ENCODE measurements at places on chromosomes 13 and 19.

GRCh38 chr19:48391100-48392005 is at the start of gene KDELR1:
KDELR1 (minus strand) TSS chr19:48391551; CDS start chr19:48391358, 193 bp downstream.
- DNase-seq = peak; percentile 90

DNA sequence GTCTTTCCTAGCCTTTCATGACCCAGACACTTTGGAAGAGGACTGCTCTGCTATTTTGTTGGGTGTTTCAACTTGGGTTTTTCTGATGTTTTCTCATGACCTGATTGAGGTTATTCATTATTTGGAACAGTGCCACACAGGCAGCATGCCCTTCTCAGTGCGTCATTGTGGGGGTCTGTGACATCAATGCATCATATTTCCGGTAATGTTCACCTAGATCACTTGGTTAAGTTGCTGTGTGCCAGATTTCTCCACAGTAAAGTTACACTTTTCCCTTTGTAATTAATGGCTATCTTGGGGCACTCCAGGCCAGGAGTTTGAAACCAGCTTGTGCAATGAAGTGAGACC is 124.4 kb downstream of the SIPA1L3 start:
- DNase-seq = peak; percentile 53

DNA sequence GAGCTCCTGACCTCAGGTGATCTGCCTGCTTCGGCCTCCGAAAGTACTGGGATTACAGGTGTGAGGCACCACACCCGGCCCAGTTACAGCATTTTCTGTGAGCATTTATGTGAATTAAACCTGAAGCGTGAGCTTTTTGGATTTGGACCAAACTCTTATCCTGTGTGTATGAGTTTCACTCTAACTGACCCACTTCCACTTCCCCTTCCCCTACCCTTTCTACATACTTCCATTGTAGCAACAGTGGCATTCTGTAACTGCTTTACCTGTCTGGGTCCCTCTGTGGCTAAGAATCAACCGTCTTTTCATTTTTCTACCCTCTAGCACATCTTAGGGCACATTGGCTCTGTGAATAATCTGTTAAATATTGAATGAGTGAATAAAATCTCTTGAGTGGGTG is 16.2 kb downstream of the FRY start:
- no peak for DNase-seq

DNA sequence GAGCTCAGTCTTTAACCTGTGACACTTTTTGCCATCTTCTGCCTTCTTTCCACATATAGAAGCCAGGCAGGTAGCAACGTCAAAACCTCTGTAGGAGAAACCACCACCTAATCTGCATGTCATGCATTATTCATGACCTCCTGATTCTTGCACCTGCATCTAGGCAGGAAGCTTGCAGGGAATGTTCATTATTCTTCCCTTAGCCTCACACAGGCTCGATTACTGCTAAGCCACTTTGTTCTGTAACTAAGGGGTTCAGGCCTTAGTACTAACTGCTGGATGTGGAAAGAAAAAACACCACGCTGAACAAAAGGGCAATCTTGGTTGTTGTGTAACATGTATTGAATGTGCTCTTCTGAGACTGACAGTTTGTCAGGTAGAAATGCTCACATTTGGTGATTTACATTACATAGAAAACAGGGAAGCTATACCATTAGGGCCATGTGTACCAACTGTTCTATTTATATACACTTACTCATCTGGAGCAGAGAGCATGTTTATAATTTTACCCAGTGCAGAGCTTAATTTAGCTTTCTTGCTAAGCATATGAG is 366.9 kb downstream of the KLF12 start:
- DNase-seq = peak; percentile 41

- DNase-seq = no peak
These were observed 410.0 kb downstream of the FGF9 start for GRCh38 chr13:22080832-22081231.

GRCh38 chr19:14377883-14378328 is 3.3 kb upstream of the ADGRE5 start:
- no peak for DNase-seq

GRCh38 chr19:39474139-39474620 is 6.5 kb upstream of the TIMM50 start:
- peak; percentile 71 for DNase-seq

DNA sequence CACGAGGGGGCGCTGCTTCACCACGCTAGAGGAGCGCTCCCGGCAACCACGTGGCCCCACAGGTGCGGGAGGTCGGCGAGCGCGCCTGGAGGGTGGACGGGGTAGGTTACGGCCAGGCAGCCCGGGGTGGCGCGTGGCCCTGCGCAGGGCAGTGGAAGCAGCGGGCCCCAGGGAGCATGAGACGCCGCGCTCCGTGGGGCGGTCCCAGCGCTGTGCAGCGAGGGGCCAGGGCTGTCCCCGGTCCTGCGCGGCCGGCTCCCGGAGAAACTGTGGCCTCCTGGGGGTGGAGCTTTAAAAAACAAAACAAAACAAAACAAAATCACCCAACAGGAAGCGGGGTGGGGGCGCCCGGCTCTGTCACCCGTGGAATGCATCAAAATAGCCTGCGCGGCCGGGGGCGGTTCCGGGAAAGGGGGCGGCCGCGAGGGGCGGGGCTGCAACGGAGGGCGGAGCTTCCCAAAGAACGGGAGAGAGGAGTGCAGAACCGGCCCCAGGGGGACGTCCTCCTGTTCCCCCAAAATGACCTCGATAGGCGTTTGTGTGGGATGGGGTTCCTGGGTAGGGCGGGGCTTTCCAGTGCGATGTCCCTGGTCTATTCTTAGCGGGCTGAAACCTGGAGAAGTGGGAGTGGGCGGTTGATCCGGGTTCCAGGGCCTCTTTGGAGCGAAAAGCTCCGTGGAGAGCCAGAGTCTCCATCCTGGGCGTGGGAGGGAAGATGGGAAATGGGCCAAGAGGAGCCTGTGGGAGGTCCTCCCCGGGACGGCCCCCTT is 27.3 kb downstream of the NUMBL start:
- peak; percentile 95 for DNase-seq

DNA sequence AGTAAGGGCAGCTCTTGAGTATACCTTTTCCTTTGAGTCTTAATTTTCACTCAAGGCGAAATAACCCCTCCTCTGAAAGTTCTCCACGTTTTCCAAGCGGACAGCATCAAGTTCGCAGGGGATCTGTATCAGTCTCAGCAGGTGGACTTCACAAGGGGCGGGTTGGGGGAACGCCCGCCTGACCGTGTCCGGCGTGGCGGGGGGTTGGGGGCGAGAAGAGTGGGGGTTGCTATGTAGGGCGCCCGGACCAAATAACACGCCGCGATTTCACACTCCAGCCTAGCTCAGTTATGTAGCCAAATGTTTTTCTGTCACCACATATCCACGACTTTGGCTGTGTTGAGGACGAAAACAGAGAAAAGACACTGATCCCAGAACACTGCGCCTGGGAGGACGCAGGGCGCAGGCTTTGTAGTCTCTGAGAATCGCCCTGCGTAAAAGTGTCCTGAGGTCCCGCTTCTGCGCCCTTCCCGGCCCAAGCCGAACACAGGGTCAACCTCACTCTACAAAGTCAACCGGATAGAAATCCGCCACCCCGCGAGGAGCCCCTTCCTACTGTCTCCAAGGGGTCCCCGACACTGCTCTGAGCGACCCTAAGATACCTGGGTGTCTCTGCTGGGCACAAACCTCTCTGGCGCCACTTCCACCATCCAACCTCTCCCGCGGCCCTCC is 524 bp downstream of the RUBCNL start:
- peak; percentile 43 for DNase-seq

DNA sequence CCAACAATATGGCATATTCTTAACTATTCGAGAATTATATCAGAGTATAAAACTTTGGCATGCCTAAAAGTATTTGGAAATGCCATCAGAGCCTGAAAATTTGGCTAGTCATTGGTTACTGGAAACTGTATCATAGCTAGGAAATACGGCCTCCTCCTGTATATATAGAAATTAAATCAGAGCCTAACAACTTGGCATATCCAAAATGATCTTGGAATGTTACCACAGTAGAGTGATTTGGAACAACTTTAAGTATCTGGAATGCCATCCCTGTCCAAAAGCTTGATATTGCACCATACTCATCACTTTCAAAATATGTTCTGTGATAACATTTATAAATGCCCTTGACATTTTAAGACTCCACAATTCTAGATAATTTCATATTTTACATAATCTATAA is 335.8 kb downstream of the SLITRK1 start:
- no peak for DNase-seq

GRCh38 chr19:56476651-56477428 is at the start of gene ZNF667:
ZNF667 (minus strand) TSS chr19:56477345; CDS start chr19:56462370, 14,975 bp downstream.
- peak; percentile 86 for DNase-seq

DNA sequence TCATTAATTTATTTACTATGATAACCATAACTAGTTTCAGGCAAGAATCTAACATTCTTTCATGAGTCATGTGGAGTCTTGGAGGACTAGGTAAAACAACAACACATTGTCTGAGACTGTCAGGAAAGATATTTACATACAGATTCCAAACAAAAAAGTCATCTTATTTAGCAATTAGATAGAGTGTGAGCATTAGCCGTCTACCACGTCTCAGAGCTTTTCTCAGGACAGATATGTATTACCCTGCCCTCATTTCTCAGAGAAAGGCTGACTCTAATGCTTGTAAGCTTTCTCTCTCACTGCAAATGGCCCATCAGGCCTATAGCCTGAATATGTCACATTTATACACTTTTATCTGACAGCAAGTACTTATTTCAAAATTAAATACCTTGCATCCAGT is 312.1 kb upstream of the PCDH20 start:
- DNase-seq = peak; percentile 61

- DNase-seq = peak; percentile 48
These were observed 8.8 kb downstream of the ALOX5AP start for GRCh38 chr13:30744056-30744680.

DNA sequence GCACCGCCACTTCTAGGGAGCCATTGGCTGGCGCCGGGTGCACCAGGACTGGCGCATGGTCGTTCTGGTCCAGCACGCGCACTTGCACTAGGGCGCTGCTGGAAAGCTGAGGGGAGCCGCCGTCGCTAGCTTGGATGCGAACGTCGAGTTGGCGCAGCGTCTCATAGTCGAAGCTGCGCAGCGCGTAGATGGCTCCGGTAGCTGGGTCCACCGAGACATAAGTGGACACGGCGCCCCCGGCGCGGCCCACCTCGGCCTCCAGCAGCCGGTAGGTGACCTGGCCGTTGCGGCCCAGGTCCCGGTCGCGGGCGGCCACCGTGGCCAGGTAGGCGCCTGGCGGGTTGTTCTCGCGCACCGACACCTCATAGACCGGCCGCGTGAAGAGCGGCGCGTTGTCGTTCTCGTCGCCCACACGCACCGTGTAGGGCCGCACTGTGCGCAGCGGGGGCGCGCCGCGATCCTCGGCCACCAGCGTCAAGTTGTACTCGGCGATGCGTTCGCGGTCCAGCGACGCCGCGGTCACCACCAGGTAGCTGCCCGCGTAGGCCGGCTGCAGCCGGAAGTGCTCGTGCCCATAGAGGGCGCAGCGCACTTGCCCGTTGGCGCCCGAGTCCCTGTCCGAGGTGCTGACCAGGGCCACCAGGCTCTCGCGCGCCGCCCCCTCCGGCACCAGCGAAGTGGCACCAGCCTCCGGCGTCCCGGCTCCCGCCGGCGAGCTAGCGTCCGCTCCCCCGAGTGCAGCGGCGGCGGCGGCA is 1.7 kb downstream of the PCDH8 start:
- peak; percentile 86 for DNase-seq

DNA sequence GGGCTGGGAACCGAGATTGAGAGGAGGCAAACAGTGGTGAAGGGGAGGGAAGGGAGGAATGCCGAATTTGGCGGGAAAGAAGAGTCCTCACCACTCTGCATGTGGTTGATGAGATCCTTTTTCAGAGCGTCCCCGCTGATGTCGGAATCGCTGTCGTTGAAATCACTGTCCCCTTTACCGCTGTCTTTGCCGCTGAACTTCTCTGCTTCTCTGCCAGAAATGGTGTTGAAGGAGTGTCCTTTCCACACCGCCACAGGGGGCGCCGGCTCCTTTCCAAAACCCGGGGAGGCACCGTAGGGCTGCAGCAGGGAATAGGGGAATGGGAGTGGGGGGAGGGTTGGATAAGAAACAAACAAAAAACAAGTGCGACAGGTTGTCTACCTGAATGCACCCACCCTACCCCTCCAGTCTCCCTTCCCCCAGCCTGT is 3.1 kb downstream of the PCDH8 start:
- DNase-seq = no peak

DNA sequence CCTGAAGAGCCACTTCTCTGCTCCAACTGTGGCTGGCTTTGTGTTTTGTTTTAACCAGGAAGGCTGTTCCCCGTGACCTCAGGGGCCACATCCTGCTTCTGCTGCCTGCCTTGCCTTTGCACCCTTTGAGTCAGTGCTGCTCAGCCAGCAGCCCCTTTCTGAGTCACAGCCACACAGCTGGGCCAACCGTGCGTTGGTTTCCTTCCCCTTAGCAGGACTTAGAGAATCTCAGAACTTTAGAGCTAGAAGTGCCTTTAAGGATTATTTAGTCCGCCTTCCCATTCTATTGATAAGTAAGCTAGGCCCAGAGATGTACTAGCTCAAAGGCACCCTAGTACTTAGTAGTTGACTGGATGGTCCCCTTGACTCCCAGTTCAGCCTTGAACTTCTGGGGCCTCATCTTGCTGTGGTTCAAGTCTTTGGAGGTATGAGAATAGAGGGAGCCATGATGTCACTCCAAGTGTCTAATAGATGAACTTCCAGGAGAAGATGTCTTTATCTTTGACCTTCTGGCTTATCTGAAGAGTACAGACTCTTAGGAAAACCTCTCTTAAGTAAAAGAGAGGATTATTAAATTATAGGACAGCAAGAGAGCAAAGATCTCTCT is 8.0 kb downstream of the RGCC start:
- DNase-seq = peak; percentile 56

- DNase-seq = peak; percentile 81
These were observed 313.4 kb upstream of the DACH1 start for GRCh38 chr13:72180253-72180952.

GRCh38 chr13:73173279-73173811 is 114.5 kb downstream of the KLF5 start:
- DNase-seq = no peak

- no peak for DNase-seq
These were observed 146.9 kb downstream of the TEX29 start for GRCh38 chr13:111467111-111467890.

GRCh38 chr13:89687066-89687465 is 1660.4 kb upstream of the MIR17HG start:
- DNase-seq = no peak

- DNase-seq = peak; percentile 99
These were observed at the start of gene FBXO46 for GRCh38 chr19:45730368-45731288. FBXO46 (minus strand) TSS chr19:45730896; CDS start chr19:45713495, 17,401 bp downstream.

- DNase-seq = peak; percentile 83
These were observed 6.0 kb downstream of the SYCE2 start for GRCh38 chr19:12913011-12913561.

- DNase-seq = no peak
These were observed 9.7 kb downstream of the SMIM24 start for GRCh38 chr19:3470500-3471128.

GRCh38 chr19:49712397-49712859 is 21.5 kb downstream of the CPT1C start:
- no peak for DNase-seq

DNA sequence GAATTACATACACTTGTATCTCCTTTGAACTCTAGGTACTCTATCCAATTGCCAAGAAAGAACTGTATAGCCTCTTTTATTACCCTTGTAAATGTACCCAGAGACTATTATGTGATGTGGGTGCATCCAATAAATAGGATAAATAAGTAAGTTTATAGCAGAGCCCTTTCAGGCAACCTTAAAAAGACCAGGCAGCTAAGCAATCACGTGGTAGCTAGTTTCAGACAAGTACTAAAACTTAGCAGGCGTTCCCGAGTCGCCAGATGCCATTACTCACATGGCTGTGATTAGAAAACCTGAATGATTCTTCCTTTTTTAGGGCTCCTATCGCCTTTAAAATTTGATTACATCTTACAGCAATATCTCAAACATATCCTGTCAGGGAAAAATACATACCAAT is 1303.0 kb downstream of the EFNB2 start:
- DNase-seq = no peak

Data from astrocyte of the hippocampus (primary cell).